Right ventricle myocardium superior (tissue), 1 donor: ENCODE measurements at places on chromosomes 16 and 17. TPM values are rescaled to one million over a fixed set of nuclear protein-coding genes. Genes with fewer than 3 reads are reported as not detected.

- DNase-seq = no peak
Observed at GRCh38 chr17:21172846-21173245, 41.1 kb downstream of the TMEM11 start.

- no peak for DNase-seq
Observed at GRCh38 chr16:27706156-27706865, 156.4 kb downstream of the KATNIP start.

DNA sequence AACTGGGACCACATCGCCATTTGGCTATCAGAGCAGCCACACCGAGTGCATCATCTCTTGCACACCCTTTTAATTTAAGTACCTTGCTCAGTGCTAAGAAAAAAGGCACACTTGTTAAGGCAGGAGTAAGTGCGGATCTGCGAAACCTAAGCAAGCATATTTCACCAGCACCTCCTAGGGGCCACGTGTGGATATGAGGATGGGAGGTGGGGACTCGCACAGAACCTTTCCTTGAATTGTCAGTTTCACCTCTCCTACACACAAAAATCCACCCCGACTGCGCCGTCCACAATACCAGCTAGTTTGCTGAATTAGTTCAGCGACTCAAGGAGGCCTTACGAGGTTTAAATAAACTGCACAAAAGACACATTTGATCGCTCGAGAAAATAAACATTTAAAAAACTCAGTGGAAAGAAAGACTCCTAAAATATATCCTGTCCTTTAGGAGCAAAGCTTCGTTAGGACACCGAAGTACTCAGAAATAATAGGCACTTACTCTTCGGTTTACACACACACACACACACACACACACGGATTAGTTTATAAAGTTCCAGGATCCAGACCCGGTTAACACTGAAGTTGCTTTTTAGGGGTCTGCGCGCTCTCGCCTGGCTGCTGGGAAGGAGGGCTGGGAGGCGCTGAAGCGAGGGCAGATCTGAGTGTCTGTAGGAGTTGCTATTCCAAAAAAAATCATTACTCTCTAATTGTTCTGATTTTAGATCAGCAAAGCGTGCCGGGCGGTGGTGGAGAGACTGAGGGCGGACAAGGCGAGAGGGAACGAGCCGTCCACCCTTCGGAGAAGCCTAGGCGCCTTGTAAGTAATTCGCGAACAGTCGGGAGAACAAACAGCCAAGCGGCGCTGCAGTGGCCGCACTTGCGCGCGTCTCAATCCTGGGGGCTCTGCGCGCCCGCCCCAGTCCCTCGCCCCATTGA, 1.0 kb upstream of the KCNJ2 start:
- DNase-seq = peak; percentile 71

DNA sequence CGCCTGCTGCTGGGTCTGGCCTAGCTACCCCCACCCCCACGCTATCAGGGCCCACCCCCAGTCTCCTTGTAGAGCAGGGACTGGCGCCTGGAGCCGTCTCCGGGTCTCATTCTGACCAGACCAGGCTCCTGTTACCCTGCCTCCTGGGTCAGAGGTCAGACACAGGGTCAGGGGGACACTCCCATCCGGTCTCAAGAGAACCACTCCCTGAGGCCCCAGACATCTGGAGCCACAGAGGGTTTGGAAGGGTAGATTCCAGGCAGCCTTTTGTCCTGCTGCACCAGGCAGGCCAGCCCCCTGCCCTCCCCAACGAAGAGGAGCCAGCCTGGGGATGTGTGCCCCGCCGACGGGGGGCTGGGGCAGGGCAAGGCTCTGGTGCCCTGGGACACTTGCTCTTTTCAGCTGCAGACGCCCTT, 944 bp upstream of the WFIKKN1 start:
- peak; percentile 44 for DNase-seq

ATP2A3 gene
- 6.0 TPM for total RNA-seq
